ENCODE measurements at places on chromosomes 4 and X.

DNA sequence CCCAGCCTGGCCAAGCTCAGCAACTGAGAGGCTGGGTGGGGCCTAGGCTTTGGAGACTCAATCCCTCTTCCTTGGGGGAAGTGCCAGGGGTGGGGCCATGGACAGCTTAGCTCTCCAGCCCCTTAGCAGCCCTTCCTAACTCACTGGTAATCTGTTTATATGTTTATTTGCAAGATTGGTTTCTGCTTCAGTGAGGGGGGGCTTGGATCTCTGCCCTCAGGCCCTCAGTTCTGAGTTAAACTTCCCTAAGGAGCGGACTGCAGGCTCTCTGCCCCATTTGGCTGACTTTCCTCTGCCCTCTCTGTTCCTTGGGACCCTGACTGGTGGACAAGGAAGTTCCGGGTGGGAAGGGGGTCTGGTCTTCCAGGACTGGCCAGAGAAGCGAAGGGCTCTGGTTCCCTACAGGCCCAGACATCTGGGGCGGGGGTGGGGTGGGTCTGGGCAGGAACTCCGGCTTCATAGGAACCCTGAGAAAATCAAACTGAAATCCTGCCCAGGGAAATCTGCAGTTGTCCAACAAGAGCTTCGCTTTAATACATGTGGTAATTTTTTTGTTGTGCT lies 51.4 kb downstream of the NALF2 start:
- DNase-seq: no peak

DNA sequence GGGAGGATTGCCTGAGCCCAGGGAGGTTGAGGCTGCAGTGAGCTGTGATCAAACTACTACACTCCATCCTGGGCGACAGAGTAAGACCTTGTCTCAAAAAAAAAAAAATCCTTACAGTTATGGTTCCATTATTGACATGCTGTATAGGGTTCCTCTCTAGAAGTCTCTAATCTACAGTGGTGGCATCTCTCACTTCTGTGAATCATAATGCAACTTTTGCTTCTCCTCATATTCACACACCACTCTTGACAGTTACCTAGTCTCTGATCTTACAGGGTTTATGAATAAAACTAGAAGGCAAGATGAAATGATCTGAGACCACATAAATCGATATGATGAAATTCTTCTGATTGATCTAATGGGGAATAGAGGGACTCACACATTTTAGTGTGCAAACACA lies 40.6 kb downstream of the DOCK11 start:
- no peak for DNase-seq

DNA sequence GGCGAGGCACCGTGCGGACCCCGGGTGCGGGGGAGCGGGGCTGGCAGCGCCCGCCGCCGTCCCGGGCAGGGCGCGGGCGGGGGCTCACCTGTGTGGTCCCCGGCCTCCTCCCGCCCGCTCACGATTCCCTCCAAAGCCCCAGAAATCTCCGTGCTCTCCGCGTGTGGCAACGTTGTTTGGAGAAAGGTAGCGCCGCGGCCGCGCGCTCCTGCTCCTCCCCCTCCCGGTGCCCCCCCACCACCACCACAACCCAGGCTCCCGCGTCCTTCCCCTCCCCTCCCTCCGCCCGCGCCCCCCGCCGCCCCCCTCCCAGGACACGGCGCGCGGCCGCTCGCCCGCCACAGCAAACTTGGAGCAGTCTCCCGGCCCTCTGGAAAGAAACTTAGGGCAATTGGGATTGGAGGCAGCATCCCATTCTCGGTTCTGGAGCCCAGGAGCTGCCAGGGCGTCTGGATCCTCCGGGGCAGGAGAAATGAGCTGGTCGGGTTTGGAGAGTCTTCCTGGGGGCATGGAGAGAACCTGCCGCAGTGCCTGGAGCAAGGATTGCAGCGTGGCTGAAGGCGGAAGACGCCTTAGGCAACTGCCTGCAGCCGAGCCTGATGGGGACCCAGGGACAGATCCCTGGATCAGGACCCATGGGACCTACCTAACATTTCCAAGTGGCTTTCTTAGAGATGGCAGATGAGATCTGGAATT lies 855 bp downstream of the KLF3 start:
- no peak for DNase-seq

DNA sequence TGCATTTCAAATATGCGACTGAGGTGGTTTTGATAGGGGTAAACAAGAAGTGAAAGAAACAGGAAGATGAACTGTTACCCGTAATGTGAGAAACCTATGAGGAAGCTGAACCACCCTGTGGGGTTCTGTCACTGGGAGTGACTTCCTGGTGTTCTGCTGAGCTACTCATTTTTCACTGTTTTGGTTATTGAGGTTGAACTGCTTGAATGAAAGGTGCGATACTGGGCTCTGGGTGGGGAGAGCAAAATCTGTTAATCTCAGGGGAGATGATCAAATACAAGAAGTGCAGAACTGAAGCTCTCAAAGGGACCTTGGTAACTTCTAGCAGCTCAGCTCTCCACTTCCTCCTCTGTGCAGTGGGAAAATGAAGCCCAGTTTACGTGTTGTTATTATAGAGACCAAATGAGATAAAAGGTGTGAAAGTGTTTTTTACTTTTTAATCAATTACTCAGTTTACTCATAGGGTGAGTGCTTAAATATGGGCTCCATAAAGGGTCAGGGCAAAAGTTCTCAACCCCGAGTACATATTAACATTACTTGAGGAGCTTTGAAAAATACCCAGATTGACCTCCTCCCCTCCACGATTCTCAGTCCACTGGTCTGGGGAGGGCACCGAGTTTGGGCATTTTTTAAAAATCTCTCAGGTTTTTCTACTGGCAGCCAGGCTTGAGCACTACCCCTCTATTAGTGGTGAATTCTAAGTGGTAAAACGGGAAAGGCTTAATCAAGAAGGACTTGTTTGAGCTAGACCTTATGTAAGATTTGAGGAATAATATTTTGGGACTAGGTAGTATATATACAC lies 66.7 kb downstream of the COQ2 start:
- DNase-seq: no peak

GRCh38 chrX:18542131-18542530 lies 116.7 kb downstream of the CDKL5 start:
- no peak for DNase-seq

DNA sequence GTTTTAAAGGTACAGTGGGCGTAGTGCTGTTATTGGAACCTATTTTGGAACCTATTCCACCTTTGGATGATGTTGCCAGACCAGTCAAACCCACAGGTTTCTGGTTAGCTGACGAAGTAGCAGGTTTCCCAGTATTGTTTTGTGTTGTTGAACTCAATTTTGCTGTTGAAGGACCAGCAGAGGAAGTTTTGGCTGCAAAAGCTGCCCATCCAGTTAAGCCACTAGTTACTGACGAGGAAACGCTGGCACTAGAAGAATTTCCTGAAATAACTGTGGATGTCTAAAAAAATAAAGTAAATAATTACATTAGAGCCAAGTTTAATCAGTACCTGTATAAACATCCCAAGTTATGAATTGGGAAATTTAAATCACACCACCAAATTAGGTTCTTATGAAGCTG lies 25.5 kb downstream of the INTS12 start:
- no peak for DNase-seq

DNA sequence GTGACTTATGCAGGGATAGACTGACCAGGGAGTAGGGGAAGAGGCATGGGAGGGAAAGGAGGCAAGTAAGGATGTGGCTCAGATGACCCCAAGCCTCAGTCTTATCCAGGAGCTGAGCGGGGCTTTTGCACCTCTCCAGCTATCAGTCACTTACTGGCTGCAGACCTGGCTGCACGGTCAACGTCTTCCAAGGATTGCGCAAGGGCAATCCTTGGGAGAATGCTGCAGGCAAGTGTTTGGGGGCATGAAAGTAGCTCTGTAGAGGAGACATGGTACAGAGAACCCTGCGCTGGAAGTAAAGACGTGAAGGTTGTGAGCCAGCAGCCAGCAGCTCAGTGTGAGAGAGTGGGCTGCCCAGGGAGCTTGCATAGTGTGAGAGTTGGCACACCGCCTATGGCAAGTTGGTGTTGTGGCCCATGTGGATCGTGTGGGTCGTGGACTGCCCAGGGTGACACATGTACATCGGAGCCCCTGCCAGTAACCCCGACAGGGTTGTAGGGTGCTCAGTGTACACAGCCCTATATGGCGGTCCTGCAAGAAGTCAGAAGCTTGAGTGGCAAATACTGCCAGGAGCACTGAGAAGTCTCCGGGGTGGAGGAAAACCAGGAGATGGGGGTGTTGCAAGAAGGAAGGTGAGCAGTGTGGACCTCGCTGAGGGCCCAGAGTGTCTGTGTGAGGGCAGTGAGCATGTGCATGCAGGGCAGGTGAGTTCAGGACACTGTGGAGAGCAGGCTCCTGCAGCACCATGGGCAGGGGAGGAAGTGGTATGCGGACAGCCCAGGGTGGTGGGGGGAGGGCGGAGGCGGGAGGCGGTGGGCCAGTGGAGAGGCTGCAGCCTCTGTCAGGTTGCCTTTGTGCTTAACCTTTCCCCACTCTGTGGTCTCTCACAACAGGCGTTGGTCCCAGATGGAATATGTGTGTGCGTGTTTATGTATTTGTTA lies 50.9 kb downstream of the KIT start:
- DNase-seq: no peak

GRCh38 chr4:25161593-25161950 lies 1.3 kb upstream of the SEPSECS start:
- no peak for DNase-seq

DNA sequence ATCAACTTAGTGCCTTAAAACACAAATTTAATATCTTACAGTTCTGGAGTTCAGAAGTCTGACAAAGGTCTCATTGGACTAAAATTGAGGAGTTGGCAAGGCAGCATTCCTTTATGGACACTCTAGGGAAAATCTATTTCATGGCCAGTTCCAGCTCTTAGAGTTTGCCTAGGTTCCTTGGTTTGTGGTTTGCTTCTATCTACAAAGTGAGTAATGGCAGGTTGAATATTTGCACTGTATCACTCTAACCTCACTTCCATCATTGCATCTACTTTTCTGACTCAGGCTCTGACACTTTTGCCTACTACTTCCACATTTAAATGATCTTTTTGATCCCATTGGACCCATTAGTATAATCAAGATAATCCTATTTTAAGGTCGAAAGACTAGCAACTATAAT lies 64.7 kb upstream of the PCDH10 start:
- no peak for DNase-seq

DNA sequence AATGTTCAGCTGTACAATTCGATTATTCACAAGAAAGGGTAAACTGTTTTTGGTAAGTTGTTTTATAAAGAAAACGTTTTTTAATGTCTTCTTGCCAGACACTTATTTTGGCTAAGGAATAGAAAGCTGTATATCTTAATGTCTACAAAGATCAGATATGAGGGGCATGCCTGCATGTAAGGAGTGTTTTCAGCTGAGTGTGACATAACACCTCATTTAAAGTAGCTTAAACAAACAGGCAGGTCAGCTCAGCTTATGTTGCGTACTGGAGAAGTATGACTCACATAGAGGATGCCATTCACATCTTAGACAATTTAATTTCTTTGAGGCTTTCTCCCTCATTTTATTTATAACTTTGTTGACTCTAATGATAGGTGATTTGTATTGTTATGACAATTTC lies 30.4 kb downstream of the LAMTOR3 start:
- DNase-seq: no peak

- no peak for DNase-seq
These were observed 2.4 kb upstream of the SPARCL1 start for GRCh38 chr4:87531621-87532020.

DNA sequence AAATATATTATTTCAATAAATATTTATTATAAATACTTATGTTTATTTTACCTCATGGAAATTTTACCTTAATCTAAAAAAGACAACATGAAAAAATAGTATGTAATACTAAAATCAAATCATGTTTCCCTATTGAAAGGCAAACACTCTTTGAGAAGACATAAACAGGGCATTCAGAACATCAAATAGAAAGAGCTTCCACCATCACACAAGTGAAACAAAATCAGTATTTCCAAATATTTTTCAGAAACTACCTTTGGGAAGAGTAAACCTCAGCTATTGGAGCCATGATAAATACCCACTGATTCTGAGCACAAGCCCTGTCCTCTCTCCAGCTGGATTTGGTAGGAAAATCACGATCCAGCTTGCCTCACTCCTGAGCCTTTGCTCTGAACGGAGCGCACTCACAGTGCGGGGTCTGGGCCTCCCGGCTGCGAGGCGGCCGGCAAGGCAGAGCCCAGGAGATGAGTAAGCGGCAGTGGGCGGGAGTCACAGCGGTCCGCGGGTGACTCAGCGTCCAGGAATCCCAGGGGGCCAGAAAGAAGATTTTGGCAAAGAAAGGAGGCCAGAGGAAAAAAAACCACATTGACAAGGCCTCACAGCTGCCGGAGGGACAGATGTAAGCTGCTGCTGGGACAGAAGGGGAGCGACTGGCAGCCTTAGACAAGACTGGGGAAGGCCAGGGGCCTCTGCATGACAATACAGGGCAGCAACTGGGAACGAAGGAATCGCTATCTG lies 14.7 kb upstream of the ANXA5 start:
- DNase-seq: no peak

GRCh38 chr4:35300996-35301774 lies 943.1 kb downstream of the ARAP2 start:
- no peak for DNase-seq

DNA sequence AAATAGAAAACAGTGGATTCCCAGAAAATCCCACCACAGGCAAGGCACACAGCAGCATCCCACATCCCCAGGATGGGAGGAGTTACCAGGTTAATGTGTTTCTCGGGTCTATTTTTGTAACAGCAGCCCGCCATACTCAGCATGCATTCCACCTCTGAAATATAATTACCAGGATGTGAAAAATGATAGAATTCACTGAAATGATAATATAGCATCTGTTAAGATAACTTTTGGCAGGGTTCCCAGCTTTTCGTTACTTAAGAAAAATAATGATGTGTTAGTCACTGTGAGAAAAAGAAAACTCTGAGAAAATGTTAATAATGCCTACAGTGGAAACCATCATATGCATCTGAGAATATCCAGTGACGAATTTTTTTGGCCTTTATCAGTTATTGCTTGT lies 87.1 kb downstream of the VCX2 start:
- no peak for DNase-seq

DNA sequence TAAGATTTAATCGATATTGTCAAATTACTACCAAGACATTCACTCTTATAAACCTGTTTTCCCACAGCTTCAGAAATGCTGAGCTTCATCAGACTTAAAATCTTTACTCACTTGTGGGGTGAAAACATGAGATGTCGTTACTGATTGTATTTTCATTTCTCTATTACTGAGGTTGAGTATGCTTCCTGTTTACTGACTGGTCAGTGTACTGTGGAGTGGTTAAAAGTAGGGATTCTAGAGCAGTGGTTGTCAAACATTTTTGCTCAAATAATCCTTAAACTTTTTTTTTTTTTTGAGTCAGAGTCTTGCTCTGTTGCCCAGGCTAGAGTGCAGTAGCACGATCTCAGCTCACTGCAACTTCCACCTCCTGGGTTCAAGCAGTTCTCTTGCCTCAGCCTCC lies 50.3 kb downstream of the NSUN7 start:
- DNase-seq: no peak

GRCh38 chrX:133726642-133727041 lies 258.8 kb downstream of the GPC3 start:
- DNase-seq: no peak
